AG04450 (cell line): ENCODE measurements at places on chromosomes 1 and 21.

GRCh38 chr1:247548092-247548491 is 842 bp upstream of the GCSAML start:
- no peak for DNase-seq

DNA sequence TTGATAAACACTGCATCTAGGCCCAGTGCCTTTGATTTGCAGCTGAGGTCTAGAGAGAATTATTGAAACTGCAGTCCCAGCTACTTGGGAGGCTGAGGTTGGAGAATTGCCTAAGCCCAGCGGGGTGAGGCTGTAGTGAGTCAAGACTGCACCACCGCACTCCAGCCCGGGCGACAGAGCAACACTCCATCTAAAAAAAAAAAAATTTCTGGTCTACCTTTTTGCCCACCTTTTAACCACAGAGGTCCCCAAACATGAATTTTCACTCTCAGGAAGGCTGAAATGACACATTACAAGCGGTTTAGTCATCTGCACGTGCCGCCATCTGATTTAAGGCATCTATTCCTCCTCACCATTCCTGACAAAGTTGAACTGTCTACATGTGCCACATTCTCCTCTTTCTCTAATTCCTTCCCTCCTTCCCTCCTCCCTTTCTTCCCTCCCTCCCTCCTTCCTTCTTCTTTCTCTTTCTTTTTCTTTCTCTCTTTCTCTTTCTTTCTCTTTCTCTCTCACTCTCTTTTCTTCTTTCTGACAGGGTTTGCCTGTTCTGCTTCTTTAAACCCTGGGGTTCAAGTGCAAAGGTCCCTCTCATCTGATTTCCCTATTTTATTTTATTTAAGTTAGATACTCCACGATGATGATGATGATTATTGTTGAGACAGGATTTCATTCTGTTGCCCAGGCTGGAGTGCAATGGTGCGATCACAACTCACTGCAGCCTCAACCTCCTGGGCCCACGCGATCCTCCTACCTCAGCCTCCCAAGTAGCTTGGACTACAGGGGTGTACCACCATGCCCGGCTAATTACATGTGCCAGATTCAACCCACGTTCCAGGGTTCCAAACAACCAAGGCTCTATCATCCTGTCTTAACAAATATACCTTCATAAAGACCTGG is 3.0 kb upstream of the SOD1 start:
- DNase-seq, result no peak

DNA sequence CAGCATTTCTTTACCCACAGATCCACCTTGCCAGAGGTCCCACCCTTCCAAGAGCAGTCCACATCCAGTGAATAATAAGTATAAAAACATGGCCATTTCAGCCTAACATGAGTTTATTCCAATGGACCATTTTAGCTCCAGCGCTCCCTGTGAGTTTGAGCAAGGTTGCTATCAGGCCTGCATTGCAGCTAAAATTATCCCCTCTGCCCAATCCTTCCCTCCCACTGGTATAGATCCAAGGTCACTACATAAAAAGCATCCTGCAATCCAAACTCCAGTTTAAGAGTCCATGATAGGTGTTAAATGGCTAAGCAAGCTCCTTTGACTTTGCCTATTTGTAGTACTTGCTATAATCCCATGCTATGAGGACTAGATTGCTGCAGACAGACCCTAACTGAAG is 35.6 kb downstream of the SLC5A9 start:
- DNase-seq, result no peak

DNA sequence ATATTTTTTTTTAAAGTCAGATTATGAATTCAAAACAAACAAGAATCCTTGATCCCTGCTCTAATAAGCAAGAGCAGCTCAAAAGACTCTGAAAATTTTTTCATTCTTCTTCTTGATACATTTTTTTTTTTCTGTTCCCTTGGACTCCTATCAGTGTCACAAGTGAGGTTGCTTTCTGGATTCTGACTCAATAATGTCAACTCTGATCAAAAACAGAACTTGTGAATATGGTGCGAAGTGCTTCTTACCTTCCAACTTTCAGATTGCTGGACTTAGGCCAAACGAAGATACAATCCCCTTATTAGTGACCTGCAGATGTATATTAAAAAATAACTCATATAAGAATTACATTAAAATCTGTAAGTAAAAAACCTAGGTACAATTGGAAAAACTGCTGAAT is 136.1 kb downstream of the GPATCH2 start:
- no peak for DNase-seq

DNA sequence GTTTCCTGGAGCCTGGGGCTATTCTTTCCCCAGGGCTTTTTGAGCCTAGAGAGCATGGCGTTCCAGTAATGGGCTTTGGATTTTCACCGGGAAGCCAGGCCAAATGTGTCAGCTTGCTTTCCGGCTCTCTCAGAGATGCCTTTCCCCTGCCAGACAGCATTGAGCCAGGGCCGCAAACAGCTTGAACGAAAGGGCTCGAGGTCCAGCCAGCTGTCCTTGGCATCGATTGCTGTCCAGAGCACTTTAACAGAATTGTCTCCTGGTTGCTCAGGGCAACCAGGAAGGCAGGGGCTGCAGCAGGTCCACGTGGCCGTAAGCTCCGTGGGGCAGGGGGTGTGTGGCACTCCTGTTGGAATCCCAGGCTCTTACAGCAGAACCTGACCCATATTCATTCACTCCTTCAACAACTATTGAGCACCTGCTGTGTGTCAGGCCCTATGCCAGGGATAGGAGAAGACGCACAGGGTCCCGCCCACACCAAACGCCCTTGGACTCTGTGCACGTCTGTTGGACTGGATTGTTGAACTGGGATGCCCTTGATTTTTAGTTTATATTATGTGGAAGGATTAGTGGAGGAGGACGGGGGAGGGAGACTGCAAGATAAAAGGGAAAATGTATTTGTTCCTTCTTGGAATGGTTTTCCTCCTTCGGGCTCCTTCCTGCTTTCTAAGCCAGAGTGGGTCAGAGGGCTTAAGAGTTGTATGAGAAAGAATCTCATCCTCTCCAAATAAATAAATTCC is 38.7 kb upstream of the EFHD2 start:
- DNase-seq, result no peak

GRCh38 chr1:154142358-154142757 is 12.5 kb downstream of the NUP210L start:
- DNase-seq, result no peak

GRCh38 chr1:222240536-222241181 is 307.2 kb downstream of the HHIPL2 start:
- peak; percentile 59 for DNase-seq
